RPMI8226 (cell line): ENCODE measurements at places on chromosomes 7 and 10.

GRCh38 chr10:128087884-128088709 is 38.1 kb downstream of the MKI67 start:
- DNase-seq, result peak; percentile 7

GRCh38 chr10:74930965-74931364 is 104.6 kb downstream of the KAT6B start:
- DNase-seq, result no peak

GRCh38 chr7:130151591-130152492 is 53.4 kb downstream of the TMEM209 start:
- no peak for DNase-seq

DNA sequence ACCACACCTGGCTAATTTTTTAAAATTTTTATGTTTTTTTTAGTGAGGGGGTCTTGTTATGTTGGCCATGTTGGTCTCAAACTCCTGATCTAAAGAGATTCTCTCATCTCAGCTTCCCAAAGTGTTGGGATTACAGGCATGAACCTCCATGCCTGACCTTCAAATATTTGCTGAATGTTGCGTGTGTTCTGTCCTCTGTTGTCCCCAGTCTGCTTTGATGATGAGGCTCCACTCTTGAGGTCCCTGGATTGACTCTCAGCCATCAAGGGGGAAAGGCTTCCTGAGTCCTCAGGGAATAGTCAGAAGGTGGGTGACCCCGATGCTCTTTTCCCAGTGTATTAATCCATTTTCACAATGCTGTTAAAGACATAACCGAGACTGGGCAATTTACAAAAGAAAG is 26.0 kb downstream of the LYZL2 start:
- DNase-seq, result no peak

DNA sequence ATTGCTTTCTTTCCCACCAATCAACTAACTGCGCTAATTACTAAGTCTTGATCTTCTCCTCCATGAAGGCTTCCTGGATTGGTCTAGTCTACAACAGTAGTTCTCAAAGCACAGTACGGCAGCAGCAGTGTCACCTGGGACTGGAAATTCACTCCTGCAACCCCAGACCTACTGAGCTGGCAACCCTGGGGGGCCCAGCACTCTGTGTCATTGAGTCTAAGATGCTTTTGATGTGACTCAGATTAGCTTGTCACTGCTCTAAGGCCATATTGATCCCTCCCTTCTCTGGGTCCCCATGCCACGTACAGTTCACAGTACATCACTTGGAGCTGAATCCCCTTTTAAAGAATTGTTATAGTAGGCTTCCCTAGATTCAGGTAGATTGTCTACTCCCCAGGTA is 65.7 kb upstream of the KMT2C start:
- no peak for DNase-seq

GRCh38 chr10:123774132-123774742 is 108.1 kb downstream of the GPR26 start:
- DNase-seq, result no peak

GRCh38 chr7:159028508-159029401 is 115.9 kb downstream of the VIPR2 start:
- DNase-seq, result no peak

DNA sequence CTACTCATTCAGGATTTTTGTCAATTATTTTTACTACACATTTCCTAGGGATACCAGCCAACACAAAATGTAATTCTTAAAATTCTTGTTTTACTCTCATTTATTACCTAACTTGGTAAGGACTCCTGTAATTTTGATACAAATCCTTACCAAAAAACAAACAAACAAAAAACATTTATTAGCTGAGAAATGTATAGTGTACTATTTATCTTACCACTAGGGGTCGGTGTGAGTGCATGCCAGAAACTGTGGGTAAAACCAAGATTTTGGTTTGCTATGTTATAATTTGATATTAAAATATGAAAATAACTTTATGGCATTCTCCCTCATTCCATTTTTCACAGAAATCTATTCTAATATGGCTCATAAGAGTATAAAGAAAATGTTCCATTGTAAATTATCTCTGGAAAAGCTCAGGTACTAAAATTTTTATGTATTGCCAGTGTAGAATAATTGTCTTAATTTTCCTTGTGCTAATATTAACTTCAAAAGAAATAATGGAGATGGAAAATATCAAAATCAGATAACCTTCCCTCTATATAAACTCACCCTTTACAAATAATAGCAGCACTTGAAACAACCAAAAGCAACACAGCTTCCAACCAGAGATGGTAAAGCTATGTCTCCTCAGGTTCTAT is 290.8 kb upstream of the PCDH15 start:
- peak; percentile 3 for DNase-seq

DNA sequence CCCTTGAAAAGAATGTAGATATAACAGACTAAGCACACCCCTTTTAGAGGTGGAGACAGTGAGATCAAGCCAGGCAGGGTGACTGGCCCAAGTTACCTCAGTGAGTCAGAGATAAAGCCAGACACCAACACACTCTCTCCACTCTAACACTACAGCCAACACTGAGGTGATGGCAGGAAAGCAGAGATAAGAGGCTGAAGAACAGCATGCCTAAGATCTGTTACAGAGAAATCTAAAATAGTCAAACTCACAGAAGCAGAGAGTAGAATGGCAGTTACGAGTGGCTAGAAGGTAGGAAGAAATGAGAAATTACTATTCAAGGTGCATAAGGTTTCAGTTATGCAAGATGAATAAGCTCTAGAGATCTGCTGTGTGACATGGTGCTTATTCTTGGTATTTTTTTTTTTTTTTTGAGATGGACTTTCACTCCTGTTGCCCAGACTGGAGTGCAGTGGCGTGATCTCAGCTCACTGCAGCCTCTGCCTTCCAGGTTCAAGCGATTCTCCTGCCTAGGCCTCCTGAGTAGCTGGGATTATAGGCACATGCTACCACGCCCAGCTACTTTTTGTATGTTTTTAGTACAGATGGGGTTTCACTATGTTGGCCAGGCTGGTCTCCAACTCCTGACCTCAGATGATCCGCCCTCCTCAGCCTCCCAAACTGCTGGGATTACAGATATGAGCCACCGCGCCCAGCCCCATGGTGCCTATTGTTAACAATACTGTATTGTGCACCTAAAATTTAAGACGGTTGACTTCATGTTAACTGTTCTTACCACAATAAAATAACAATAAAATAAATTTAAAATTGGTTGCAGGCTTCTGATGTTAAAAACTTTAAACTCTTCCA is 28.7 kb downstream of the ICA1 start:
- no peak for DNase-seq

DNA sequence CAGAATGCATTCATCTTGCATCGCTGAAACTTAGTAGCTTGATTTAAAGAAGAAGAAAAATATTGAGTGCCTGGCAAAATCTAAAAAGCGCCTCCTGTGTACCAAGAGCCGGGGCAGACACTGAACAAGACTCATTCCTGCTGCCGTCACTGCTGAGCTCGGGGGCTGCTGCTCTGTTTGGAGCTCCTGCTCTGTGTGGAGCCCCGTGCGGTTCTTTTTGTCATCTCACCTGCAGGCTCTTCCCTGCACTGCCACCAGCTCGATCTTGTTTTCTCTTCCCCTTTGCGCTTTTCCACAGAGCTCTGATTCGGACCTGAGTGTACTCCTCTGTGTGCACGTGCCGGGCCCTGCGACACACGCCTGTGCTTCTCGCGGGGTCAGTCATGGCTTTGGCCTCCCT is 462.1 kb upstream of the DPP6 start:
- peak; percentile 35 for DNase-seq

DNA sequence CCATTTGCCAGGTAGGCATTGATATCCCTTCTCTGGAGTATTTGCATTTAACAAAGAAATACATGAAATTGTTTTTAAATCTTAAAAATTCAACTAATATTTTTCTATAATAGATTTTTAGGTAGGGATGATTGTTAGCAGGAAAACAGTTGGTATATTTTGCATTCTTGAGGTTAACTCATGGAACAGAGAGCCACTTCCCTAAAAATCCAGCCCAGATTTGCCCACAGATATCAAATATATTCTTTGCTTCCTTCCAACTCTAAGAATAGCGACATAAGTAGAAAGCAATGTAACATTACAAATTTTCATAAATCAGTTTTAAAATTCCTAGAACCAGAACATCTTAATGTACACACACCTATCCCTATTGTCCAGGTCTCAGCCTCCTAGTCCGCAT is 45.0 kb upstream of the ANLN start:
- no peak for DNase-seq

DNA sequence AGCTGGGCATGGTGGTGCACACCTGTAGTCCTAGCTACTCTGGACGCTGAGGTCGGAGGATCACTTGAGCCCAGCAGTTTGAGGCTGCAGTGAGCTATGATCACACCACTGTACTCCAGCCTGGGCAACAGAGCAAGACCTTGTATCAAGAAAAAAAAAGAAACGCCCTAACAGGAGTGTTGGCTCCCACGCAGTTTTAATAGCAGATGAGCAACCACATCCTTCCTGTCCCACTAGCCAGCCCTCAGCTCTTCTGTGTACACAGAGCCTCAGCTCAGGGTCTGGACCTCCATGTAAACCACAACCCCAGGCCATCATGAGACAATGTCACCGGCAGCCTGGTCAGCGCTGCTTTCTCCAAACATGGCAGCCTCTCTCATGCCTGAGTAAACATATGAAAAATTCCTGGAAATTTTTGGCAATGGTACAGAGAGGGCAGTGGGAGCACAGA is 108.2 kb downstream of the PIP4K2A start:
- peak; percentile 37 for DNase-seq

DNA sequence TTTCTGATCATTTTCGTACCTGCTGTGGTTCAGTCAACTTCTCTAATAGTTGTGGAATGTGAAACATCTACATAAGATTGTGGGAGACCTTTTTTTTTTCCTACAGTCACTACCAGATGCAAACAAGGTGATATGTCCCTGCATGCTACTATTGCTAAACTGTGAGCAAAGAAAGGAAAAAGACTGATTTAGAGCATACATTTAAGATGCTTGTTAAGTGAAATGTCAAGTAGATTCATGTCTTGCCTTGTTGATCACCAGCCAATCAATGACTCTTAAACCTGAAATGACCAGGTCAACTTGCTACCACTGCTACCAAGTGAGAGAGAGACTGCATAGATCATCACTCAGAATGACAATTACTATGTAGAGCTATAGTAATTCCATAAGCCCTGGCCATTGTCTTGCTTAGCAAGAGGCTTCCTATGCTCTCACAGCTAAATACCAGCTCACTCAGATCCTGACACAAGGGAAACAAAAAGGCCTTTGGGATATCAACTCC is 84.3 kb upstream of the SKAP2 start:
- no peak for DNase-seq

DNA sequence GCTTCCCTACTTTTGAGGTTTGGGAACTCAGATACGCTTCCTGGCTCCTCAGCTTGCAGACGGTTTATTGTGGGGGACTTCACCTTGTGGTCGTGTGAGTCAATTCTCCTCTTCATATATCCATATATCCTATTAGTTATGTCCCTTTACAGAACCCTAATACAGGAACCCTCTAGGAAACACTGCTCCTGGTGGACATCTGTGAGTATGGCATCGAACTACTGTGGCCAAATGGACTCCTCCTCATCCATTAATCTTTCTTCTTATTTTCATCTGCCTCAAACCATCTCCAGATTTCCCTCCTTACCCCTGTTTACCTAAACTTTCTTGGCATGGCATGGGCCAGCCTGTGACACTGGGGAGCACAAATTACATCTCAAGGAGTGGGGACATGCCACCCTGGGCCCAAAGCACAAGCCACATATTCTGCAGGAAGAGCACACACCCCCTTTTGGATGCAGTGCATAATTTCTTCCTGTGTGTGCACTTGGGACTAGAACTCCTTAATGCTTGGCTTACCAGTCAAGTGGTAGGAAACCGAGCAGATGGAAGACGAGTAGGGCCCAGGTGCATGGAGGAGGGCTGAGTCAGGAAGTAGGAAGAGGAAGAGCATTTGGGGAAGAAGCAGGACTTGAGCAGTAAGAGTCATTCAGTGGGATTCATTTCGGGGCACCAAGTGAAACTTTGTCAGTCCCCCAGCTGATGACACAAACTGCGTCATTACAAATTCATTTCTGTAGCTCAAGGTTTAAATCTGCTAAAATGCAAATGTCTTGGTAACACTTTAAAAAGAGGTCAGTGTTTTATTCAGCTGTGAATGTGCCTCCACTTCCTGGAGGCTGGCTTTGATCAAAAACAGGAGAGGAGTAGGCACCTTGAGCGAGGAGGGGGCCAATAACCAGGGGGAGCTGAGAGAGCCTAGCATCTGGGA is 80.8 kb upstream of the PLXNA4 start:
- DNase-seq, result peak; percentile 47

DNA sequence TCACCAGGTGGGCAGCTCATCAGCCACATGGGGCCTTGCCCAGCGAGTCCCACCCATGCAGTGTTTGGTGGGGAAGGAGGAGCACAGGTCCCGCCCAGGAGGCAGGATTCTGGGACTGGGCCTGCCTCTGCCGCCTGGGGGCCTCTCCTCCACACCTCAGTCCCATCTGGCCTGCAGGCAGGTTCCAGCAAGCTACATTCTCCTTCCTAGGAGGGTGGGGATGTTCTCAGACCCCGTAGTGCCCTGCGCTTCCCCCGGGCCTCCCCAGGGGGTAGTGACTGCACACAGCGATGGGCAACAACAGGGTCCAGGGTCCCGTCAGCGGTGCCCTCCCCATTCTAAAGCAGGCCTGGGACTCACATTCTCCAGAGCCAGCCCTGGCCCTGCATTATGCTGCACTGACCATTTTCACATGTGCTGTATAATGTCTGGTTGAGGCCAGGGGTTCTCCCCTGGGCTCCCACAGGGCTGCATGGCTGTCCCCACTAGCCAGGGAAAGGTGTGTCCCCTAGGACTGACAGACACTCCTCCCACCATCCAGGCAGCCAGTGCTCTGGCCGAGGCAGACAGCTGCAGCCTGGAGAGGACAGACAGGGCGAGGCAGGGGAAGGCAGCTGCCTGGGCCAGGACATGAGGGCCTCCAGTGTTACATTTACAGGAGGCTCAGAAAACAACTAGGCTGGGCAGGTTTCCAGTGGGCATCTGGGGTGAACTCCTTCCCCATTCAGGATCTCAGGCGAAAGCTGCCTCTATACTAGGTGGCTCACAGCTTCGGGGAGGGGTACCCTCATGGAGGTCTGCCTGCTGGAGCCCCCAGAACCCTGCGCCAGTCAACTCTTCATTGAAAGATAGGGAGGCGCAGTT is 9.3 kb downstream of the RASGEF1A start:
- DNase-seq, result no peak

DNA sequence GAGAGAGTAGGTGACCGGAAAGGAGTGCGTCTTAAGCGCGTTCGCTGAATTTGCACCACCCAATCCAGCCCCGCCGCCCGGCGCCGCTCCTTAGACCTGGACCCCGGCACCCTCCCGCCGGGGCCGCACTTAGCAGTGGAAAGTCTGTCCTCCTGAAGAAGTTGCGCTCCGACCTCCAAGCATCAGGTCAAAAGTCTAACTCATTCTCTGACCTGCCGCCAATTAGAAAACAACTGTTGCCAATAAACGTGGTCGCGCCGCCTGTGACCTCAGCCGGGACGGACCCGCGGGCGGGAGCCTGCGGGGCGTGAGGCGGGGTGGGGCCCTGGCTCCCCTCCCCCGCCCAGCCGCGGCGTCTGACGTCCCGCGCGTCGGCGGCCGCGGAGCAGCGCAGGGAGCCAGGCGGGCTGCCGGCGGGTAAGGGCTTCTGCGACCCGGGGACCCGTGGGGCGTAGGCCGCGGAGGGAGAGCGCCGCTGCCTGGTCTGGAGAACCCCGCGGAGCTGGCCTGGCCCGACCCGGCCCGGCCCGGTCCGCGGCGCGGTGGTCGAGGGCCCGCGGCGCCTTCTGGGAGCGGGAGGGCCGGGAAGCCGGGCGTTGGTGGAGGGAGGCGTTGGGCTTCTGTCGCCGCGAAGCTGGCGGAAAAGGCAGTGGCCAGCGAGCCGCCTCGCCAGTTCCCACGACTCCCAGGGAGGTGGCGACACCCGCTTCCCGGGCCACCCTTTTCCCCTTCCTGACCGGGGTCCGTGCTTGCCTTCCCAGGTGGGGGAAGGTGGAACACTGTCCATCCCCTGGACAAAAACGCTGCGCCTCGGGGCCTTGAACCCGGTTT is at the start of gene BCAP29:
BCAP29 (plus strand) TSS at position 362 of the 831 bp plus-strand sequence. CDS start 527 bp downstream, outside the sequence.
- peak; percentile 93 for DNase-seq
